ENCODE measurements at places on chromosomes 16 and 17.

DNA sequence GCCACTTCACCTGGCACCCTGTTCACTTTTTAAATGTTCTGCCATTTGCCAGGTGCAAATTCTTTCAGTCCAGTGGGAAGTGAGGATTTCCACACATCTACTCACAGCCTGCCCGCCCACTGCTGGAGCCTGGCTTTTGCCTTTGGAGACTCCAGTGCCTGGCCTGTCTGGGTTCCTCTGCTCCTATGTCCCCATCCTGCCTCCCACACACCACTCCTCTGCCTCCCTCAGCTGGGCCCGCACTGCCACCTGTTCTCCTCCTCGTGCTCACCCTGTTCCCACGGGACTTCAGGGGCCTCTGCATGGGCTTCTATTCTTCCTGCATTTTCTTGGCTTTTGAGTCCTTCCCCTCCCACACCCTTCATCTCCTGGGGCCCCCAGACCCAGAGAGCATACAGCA is 7.9 kb upstream of the NDRG4 start:
- no peak for DNase-seq

DNA sequence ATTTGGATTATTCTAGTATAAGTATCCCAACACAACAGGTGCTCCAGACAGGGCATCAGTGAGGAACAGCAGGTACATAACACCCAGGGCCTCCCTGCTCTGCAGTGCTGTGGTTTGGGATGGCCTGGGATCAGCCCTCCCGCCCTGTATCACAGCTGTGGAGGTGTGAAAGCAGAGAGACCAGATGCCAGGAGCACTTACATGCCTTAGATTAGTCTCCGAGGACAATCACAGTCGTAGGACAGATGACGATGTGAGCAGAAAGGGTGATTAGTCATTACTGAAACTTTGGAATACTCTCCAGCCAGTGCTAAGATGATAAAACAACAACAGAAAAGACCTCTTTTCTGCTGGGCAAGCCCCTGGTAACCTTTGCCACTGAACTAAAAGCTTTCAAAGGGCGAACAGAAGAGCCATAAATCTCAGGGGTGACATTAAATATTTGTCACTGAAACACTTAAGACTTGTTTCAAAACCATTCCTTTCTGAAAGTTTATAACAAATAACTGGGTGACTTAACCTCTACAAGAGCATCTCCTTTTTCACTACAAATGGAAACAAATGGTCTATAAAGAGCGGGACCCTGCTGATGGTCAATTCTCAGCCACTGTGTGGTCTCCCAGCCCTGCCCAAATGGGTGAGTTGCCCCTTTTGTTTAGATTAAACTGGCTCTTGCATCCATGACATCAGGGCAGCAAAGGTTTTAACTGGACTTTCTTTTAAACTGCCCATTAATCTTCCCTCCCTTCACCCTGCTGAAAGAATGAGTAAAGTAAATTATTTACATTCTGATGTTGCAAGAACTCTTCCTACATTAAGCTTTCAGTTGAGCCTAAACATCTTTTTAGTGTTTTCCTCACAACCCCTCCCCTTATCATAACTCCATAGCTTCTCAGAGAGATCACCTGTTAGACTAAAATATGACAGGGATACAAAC is 183.1 kb upstream of the COX10 start:
- no peak for DNase-seq

GRCh38 chr17:5942687-5943086 is 127.5 kb upstream of the WSCD1 start:
- no peak for DNase-seq

DNA sequence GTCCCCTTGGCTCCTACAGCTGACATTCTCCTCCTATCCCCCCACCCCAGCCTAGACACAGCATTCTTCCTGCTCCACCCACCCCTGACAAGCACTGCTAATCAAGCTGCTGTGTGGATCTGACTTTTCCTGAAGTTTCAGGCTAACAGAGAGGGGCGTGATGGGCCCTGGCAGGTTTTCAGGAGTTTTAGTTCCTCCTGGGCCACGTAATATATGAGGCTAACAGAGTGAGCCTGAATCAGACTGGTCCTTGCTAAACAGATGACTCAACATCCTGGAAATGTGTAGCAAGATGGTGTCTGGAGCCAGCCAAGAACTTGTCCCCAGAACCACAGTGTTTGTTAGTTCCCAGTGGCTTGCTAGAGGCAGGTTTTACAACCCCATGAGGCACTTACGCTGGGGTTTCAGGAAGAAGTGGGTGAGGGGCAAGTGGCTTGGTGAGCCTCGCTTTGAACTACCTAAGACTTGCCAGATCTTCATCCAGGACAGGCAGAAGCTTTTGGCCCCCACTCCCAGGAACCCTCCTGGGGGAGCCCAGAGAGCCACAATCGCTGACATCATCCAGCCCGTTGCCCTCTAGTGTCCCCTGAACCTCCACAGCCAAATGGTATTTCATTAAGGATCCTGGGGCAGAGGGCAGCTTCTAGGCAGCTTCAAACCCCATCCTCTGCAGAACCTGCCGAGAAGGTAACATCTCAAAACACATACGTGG is 15.9 kb downstream of the TMEM92 start:
- no peak for DNase-seq

GRCh38 chr17:40023590-40024292 is 8.5 kb downstream of the CSF3 start:
- DNase-seq = peak; percentile 82

DNA sequence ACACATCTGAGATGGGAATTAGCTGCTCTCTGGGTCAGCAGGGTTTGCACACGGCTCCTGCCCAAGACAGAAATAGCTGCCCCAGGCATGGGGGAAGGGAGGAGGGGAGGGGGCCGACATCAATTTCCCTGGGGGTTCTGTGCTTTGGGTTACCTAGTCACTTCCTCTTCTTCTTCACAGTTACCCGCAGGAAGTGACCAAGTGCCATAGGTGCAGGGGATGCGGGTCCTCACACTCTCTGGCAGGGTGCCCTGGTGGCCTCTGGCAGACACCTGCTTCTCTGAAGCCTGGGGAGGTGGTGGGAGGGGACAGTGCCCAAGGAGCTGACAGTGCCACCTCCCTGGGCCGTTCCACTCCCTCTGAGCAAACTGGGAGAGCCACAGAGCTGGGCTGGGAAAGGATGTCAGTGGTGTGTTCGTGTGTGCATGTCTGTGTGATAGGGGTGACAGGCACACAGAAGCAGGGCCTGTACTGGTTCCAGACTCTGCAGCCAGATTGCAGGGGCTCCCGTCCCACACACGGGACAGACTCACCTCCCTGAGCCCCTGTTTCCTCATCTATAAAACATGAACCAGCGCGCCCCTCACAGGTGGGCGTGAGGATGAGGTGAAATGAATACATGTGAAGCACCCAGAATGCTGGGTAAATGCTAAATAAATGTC is 18.2 kb downstream of the SCN4A start:
- DNase-seq = peak; percentile 53

DNA sequence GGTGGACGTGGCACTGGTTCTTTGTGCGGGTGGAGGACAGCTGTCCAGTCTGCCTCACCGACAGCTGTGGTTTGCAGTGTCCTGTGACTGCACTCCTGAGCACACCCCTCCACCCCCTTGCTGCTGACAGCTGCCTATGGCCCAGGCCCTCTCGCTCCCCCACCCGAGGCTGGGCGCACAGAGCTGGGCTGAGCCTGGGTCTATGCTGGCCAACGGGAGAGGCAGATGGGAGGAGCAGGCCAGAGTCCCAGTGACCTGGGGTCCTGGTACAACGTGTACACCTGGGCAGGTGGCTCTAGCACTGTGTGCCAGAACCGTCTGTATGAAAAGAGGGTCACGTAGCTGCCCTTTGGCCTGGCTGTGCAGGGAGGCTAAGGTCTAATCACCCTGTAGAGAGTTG is 30.5 kb downstream of the BAIAP2 start:
- DNase-seq = no peak

Data from NCI-H2029 (cell line).